ENCODE measurements at places on chromosomes 11 and 22.

GRCh38 chr11:74138572-74138971 is 32.2 kb downstream of the C2CD3 start:
- DNase-seq, result peak; percentile 89

DNA sequence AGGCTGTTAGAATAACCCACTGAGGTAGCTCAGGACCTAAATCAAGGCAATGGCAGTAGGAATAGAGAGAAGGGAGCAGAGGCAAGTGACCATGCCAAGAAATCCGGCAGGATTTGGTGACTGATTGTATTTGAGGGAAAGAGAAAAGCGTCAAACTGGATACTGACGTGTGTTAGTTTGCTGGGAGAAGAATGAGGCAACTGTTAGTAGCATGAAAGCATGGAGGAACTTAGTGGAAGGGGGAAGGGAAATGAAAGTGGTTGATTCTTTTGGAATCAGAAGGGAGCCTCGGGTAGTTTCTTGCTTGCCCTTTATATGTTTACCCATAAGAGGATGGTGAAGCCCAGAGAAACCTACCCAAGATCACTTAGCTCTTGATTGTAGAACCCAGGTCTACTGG is 8.3 kb downstream of the PPFIBP2 start:
- DNase-seq, result no peak

- DNase-seq, result no peak
Observed at GRCh38 chr22:23090457-23090835, 20.1 kb downstream of the GNAZ start.

DNA sequence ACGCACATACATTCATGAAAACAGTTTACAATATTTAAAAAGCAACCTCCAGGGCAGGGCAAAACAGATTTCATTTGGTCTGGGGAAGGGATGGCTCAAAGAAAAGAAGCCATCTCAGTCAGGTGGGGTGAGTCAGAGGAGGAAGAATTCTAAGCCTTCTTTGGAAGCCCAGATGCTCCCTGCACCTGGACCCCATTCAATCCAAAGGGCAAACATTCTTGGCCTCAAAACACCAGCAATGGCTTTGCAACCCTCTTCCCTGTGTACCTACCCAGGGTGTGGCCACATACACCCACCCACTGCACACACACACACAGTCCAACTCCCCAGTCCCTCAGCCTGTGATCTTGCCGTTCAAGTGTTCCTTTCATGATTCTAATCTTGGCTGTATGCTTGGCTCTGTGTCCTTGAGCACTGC is 2.0 kb downstream of the KCNE3 start:
- no peak for DNase-seq

GRCh38 chr22:20036084-20036482 is 15.2 kb downstream of the TANGO2 start:
- DNase-seq, result no peak

- DNase-seq, result no peak
Observed at GRCh38 chr22:31637447-31637890, 24.5 kb downstream of the PISD start.

- no peak for DNase-seq
Observed at GRCh38 chr11:106032861-106033260, 10.8 kb upstream of the MSANTD4 start.

DNA sequence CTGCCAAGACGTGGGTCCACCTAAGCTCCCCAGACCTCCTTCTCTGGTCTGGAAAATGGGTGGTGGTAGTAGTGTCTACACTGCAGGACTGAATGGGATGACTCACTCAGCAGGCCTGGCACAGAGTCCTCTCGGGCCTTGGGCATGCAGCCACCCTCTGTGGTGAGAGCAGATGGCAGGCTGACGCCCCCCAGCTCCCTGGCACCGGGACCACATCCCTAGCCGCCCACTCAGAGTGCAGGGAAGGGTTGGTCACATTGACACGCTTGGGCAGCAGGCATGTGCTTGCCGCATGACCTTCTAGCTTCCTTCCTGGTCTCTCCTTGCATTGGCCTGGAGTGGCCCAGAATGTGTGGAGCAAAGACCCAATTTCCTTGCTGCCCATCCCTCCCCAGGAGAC is 30.7 kb upstream of the PRODH start:
- no peak for DNase-seq

DNA sequence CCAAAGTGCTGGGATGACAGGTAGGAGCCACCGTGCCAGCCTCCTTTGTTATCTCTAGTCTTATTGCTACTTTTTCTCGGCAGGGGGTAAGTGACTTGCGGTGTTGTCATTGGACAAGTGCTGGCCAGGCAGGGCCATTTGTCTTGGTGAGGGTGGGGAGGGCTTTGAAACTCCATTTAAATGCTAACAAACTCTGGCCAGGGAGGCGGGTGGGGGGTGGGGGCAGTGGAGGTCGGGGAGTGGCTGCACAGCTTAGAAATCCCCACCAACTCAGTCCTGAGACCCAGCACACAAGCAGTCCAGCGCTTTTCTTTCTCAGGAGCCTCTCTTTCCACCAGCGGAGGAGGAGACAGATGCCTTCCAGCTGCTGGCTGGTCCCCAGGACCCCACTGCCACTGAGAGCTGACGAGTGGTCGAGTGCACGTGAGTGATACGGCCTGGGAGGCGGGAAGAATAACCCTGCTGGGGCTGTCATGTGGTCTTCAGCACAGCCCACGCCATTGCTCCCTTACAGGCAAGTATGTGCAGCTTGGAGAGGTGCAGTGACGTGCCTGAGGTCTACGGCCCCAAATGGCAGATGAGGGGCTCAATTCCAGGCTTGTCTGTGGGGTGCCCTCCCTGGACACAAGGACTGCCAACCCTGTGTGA is 24.2 kb upstream of the OSBPL5 start:
- DNase-seq, result no peak

- DNase-seq, result no peak
Observed at GRCh38 chr22:21622011-21622918, 7.6 kb downstream of the YDJC start.

DNA sequence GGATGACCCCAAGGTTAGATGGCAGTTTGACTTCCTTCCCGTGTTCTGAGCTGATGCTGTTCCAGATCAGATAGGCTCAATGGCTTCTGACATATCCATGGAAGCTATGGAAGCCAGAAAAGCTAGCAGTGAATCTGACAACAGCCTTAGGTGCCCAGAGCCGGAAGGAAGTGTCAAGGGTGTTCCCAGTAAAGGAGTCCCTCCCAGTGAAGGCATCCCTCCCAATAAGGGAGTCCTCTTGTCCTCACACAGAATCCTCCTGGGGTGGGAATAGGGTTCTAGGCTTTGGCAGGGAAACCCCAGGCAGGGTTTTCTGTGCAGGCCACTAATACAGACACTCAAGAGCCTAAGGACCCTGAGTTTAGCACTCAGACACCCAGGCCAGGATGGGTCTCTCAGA is 47.0 kb upstream of the ISX start:
- no peak for DNase-seq

DNA sequence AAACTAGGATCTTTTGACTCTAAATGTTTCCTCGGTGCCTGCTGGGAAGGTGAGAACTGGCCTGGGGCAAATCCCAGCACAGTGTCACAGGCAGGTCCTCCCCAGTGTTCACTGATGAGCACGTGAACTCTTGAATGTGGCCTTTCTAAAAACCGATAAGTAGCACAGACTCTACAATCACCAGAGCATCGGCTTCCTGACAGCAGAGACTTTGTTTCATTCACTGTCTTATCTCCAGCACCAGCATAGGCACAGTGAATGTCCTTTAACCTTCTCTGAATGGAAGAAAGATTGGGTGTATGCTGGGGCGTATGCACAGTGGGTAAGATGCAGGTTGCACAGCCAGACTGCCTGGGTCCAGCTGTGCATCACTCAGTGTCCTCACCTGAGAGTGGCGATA is 59.3 kb upstream of the EIF3D start:
- DNase-seq, result no peak

DNA sequence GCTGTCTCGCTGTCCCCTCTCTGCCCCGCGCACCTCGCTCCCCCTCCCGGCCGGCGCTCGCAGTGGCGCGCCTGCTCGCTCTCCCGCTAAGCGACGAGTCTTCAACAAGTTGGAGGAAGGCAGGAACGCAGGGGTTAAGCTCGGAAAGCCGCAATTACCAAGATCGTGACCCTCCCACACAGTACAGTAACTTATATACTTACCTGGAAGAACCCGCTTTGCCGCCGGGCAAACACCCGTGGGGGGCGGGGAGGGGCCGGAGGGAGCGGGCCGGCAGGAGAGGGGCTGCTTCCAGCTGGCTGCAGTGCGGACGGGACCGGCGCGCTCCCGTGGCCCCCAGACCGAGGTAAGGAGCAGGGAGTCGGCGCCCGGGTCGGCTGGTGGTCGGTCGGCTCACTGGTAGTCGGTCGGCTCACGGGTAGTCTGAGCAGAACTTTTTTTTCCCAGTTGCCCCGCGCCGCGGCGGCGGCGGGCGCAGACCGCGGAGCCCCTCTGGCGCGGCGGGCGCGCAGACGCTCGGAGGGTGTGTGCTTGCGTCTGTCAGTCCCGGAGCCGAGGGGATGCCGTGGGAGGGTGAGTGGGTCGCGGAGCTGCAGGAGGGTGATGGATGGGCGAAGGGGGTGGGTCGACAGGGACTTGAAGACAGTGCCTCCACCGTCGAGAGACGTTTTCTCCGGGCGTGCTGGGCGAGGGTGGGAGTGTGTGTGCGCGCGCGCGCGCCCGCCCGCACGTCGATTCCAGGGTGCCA is 101.2 kb upstream of the HSD17B12 start:
- DNase-seq, result no peak

DNA sequence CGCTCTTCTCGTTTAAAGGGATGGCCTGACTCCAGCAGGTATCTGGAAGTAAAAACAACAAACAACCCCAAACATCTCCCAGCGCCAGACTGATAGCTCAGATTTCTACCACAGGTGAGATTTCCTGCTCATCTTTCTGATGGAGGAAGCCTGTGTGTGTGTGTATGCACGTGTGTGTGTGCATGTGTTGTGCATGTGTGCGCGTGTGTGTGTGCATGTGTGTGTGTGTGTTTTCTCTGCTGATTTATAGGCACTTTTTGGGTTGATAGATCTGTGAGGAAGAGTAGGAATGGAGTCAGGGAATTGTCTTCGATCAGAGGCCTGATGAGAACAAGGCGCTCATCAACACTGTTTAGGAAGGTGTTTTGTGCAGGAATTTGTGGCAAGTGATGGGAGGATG is 103.0 kb downstream of the PKNOX2 start:
- no peak for DNase-seq

- DNase-seq, result no peak
Observed at GRCh38 chr11:76314741-76315090, 66.2 kb downstream of the THAP12 start.

GRCh38 chr11:123797114-123797513 is 9.0 kb downstream of the OR6M1 start:
- no peak for DNase-seq

GRCh38 chr11:71095294-71095850 is 157.0 kb downstream of the SHANK2 start:
- no peak for DNase-seq

DNA sequence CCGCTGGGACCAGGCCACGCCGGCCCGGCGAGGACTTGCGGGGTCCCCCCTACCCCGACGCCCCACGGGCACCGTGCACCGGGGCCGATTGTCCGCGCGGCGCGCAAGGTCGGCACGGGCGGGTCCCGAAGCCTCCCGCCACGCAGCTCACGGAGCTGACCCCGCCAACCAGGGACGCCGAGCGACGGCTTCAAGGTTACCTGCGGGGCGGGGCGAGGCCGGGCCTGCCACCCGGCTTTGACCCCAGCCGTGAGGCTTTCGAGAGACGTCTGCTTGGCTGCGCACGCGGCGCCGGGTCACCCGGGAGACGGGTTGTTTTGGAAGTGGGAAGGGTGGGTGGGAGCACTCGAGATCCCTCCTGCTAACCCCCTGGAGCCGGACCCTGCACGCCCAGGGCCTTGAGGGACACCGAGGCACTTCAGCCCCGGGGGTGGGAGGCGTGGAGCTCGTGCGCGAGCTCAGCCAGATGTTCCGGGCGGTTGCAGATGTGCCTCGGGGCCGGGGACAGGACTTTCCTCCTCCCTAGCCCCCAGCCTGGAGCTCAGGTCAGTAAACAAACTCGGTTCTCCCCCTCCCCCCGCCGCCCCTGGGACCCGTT is 3.2 kb upstream of the WNT11 start:
- no peak for DNase-seq

DNA sequence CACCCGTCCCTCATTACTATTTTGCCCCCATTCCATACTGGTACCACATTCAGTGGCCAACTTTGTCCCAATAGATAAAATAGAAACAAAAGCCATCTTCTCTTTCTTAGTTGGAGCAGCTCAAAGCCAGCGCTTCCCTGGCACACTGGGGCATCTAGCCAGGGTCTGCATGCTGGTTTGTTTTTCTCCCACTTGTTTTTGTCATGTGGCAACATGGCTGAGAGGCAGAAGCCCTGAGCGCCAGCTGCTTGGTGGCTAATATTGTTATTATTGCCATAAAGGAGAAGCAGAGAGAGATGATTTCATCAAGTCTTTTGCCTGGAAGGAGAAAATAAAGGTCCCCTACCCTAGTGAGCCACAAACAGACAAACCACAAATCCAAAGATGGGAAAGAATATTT is 48.4 kb upstream of the CRTAM start:
- DNase-seq, result no peak

GRCh38 chr11:114448749-114449482 is 9.6 kb downstream of the REXO2 start:
- no peak for DNase-seq

- no peak for DNase-seq
Observed at GRCh38 chr11:93614173-93614722, 47.2 kb upstream of the CEP295 start.

DNA sequence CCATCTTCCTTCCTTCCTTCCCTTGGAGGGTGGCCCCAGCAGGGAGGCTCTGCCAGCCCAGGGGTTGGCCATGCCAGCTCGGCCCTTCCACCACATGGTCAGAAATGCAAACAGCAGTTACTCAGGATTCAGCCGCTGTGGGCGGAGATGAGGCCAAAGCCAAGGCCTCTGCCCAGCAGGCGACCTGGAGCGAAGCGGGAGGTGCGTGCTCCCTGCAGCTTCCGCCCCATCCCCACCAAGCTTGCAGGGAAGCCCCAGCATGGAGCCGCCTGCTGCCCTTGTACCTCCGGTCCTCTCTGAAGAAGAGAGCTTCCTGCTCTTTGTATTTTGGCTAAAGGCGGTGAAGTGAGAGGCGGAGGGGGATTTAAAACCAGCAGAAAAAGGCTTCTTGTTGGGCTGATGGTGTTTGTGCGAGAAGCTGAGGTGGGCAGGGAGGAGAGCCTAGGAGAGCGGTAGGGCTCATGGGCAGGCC is 50.4 kb downstream of the ANO1 start:
- DNase-seq, result peak; percentile 46

GRCh38 chr11:107592231-107592590 is 1.3 kb downstream of the ELMOD1 start:
- DNase-seq, result no peak

- peak; percentile 28 for DNase-seq
Observed at GRCh38 chr22:19810381-19811201, 44.1 kb downstream of the GNB1L start.

GRCh38 chr11:68041617-68042218 is 2.9 kb downstream of the TCIRG1 start:
- no peak for DNase-seq

DNA sequence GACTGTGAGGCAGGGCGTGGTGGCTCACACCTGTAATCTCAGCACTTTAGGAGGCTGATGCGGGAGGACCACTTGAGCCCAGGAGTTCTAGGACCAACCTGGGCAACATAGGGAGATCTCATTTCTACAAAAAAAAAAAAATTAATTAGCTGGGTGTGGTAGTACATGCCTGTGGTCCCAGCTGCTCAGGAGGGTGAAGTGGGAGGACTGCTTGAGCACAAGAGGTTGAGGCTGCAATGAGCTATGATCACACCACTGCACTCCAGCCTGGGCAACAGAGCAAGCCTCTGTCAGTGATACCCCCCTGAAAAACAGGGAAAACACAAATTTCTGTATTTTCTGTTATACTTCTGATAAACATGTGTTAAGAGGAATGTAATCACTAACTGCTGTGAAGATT is 57.8 kb upstream of the ARHGAP32 start:
- no peak for DNase-seq
